ENCODE measurements at places on chromosomes 7 and 10.

DNA sequence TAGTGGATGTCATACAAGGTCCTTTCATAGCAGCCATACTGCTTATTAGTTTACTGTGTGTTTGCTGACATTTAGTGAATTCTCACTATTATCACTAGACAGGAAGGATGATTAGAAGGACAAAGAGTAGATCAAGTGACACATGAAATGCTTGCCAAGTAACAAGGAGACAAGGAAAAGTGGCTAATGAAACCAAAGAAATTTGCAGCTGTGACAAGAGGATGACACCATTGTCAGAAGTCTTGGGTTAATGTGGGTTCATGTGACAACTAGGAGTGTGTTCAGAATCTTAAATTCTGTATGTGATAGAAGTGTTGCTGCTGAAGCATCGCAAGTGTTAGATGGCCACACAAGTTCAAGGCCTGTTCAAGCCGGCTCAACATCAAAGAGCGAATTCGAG, 40.8 kb upstream of the FAM180A start:
- DNase-seq: no peak

GRCh38 chr7:1042492-1042833, 1.9 kb upstream of the GPR146 start:
- no peak for DNase-seq

DNA sequence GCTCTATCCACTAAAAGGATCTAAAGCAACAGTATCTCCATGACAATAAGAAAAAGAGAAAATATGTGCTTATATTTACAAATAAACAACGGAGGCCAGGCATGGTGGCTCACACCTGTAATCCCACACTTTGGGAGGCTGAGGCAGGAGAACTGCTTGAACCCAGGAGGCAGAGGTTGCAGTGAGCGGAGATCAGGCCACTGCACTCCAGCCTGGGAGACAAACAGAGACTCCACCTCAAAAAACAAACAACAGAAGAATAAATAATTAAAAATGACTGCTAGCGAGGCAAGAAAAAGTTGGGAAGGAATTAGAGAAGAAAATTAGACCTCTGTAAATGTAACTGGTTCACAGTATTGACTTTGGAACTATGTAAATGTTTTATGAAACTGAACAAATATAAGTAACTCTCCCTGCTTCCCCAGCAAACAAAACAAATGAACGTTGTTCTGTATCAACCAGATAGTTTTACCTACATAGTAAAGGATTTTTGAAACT, 17.1 kb downstream of the TRIM24 start:
- no peak for DNase-seq

DNA sequence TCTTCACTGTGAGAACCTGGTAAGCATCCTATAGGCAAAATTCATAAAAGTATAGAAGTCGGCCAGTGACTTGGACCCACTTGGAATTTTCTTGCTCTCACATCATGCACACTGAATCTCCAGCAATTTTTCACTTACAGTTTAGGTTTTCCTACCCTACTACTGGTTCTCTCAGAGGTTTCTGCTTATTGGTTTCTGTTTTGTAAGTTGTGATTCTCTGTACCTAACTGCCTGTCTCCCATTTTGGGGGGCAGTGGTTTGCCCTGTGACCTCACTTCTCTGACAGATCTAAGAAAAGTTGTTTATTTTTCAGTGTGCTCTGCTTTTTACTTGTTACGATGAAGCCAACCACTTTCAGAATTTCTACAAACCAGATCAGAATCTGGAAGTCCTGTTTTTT, 158.1 kb downstream of the CFTR start:
- no peak for DNase-seq

Data from activated CD4-positive, alpha-beta T cell treated with anti-CD3 and anti-CD28 coated beads, Interleukin-2, amount 50 U/mL, for 4 hours (primary cell).